Amniotic stem cell (primary cell): ENCODE measurements at places on chromosomes 4 and X.
A peak's percentile ranks its signal among the peaks of the same experiment; 100 is the strongest.

DNA sequence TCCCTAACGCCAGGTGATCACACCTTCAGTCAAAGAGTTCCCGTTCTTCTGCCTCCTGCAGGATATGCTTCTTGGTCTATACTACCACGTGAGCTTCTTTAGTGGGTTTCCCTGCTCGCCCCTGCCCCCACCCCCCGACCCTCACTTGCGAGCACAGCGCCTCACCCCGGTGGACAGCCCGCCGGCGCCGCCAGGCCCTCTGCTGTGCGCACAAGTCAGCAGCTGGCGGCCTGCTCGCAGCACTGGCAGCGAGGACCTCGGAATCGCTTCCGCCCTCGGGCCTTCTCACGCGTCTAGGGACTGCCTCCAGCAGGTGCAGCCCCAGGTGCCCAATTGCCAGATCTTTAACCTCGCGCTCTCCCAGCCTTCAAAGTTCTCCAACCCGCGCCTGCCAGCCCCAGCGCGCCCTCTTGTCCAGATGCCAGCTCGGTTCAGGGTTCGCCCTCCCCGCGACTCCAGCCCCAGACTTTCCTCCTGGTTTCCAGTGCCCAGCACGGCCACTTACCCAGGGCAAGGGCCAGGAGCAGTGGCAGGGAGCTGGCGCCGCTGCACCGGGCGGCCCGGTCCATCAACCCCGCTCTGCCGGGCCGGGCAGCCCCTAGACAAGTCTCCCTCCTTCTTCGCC is 454 bp downstream of the BTC start:
- DNase-seq, result no peak

DNA sequence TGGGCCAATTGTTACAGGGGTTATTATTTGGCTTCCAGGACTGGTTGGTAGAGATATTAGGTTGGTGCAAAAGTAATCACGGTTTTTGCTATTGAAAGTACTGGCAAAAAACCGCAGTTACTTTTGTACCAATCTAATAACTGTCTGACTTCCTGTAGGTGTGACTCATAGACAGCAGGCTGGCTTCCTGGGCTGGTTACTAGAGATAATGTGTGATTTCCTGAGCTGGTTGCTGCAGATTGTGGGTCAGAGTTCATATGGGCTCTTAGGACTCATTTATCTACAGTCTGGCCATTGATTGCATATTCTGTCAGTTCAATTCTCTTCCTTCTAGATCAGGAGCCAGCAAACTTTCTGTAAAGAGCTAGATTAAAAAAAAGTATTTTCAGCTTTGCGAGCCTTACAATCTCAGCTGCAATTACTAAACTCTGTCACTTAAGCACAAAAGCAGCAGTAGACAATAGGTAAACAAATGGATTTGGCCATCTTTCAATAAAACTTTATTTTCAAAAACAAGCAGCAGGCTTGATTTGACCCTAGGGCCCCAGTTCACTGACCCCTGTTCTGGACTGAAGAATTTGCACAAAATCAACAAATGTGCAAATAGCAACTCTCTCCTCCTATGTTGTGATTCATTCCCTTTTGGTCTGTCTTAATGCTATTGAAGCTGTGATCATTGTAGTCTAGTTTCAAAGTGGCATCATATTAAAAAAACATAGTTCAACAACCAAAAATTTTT is 50.8 kb upstream of the BOD1L1 start:
- DNase-seq, result no peak

GRCh38 chr4:158741326-158742021 is 18.3 kb upstream of the PPID start:
- no peak for DNase-seq

DNA sequence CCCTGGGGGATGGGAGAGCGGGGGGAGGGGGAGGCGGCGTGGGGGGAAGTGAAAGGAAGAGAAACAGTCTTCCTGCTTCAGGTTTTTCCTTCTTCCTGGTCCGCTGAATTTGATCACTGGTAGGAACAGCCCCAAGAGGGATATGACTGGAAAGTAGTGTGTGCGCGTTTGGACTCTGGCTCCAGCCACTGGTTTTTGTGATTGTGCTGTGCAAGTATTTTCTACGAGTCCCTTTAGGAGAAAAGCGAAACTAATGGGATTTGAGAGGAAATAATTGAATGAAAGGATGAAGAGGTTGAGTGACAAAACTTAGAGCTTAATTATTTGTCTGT is 836 bp downstream of the PRRG1 start:
- no peak for DNase-seq

DNA sequence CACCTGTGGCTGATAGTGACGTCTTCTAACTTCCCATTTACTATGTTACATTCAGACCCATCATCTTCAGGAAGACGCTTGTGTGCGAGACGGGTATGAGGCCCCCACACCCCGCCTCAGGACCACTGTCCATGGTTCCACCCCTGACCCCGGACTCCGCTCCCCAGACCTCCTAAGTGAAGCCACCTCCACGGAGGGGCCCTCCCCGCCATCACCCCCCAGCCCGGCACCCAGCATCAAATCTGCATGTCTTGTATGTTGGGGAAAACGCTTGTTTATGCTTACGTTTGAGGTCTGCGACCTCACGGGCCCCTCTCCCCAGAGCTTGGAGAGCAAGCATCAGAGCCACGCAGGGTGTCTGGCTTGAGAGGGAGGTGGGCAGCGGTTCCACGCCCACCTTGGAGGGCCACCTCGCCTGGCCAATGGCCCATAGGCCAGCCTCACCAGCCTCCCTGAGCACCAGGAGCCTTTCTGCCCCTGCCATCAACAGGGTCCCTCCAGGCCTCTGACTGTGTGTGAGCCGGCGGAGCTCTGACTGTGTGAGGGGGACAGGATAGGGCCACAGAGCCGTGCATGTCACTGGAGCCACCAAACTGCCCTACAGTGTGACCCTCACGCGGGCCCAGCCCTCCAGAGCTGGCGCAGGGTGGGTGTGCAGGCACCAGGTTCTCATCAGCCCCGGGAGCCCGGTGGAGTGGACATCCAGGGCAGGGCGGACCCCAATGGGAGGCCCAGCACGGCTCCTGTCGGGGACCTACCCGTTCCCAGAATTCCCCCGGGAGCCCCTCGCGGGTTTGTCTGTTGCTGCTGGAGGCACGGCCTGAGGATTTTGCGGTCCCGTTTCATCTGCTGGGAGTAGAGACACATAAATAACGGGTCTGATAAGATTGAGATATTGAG is 88.4 kb upstream of the NKX1-1 start:
- no peak for DNase-seq

DNA sequence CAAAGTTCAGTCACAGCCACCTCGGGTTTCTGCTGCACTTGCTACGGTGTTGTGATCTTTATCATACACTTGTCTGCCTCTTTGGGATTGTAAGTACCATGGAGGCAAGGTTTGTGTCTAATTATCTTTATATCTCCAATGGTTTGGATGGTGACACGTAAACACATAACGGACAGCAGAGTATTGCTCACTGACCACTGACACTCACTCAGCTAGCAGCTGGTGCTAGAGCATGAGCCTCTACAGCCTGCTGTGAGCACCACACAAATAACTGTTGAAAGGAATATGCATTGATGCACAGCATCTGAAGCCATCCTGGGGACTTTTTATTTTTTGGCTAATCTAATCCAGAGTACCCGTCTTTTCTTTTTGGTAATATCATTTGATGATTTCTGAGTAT is 156.0 kb downstream of the DCLK2 start:
- no peak for DNase-seq

GRCh38 chrX:131061306-131061705 is 3.2 kb downstream of the ARHGAP36 start:
- no peak for DNase-seq

DNA sequence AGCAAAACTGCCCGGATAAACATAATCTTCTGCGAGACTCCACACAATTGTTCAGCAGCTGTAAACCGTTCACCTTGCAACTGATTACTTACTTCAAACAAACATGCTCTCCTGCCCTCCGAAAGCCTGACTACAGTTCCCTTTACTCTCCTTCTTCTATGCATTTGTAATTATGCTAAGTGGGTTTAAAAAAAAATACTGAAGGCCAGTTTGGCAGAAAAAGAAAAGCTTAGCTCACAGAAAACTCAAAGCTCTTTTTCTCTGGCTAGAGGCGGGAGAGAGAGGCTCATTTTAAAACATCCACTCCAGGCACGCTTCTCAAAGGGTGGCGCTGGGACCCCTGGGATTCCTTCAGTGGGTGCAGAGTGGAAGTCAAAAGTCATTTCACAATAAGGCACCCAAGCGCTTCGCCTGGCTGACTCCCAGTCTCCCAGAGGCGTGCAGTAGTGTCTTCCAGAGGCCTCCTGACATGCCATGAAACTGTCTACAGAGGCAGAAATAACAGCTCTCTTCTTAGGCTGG is 1.9 kb downstream of the DHRSX start:
- DNase-seq, result no peak

- DNase-seq, result no peak
Measured at GRCh38 chr4:13088726-13089658, 395.1 kb downstream of the RAB28 start.

DNA sequence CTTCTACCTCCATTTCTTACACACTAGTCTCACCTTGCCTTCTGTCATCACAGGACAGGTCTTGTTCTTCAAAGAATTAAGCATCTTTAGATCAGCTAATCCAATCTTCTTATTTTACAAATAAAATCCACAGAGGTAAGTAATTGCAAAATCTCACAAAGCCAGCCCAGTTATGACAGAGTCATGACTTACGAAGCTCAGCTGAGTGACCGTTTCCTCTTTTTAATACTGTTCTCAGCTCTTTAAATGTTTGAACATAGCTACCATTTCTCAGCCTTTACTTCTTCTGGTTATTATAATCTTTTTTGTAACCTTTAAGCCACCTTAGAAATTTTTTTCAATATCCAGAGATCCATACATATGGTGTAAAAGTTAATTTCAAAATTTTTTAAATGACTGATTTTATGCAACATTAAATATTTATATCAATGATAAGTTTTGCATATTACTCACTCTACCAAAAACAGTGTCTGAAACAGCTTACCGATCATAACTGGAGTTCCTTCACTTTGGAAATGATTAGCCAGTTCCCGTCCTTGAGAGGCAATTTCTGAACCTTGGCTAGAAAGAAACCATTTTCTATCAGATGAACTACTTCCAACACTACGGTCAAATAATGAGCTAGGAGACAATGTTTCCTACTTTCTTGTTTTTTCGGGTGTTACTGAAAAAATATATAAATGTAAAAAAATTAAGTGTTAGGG is 8.8 kb downstream of the ANKRD37 start:
- no peak for DNase-seq

DNA sequence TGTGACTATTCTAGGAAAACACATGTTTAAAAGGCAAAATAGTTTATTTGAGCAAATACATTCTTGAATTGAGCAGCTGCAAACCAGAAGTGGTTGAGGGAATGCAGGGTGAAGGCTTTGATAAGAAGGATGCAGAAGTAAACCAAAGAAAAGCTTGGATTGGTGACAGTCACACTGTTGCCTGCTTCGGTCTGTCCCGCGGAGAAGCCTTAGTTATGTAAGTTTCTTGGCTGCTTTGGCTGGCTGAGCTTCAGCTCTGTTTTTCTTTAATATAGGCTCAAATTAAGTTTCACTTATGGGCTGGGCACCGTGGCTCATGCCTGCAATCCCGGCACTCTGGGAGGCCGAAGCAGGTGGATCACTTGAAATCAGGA is 67.6 kb downstream of the FAM53A start:
- no peak for DNase-seq

- no peak for DNase-seq
Measured at GRCh38 chrX:19046343-19047215, 62.7 kb upstream of the PHKA2 start.

DNA sequence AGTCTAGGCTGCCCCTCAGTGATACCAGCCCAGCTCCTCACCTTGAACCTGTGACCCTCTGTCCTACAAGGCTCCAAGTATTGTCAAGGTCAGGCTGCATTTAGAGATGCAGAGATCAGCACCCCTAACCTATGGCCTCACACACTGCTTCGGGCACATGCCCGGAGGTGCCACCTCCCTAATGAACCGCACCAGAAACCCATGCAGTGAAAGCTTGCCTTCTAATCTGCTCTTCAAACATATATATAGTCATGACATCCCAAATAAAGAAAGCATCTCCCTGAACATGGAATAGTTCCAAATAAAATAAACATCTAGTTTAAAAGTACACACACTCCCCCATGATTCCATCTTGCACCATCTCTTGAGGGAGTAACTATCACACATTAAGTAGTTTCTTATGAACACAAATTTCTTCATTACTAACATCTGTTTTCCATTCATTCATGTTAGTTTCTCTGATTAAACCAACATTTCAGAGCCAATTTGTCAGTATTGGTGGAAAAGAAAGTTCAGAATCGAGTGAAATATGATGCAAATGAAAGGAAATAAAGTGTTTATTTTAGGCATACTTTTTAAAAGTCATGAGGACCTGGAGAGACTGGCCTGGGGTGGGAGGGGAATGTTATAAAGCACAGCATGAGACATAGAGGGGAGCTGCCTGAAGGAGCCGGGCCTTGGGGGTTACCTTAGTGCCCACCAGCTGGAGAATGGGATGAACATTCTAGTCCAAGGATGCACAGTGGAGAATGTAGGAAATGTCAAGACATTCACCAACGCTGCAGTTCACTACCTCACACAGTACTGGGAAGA is 19.2 kb downstream of the CC2D2A start:
- DNase-seq, result peak; percentile 8

- DNase-seq, result no peak
Measured at GRCh38 chrX:75051047-75051446, 105.0 kb downstream of the ABCB7 start.

DNA sequence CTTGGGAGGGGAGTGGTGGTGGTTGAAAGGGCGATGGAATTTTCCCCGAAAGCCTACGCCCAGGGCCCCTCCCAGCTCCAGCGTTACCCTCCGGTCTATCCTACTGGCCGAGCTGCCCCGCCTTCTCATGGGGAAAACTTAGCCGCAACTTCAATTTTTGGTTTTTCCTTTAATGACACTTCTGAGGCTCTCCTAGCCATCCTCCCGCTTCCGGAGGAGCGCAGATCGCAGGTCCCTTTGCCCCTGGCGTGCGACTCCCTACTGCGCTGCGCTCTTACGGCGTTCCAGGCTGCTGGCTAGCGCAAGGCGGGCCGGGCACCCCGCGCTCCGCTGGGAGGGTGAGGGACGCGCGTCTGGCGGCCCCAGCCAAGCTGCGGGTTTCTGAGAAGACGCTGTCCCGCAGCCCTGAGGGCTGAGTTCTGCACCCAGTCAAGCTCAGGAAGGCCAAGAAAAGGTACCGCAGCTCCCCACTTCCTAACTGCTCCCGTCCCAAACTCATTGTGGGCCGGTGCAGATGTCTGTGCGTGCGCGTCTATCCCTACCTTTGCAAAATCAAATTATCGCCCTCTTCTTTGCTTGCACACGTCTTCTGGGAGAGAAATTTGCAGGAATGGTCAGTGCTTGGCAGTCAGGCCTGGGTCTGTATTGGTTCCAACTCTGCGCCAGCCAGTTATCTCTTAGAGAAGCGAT is 533 bp downstream of the IL15 start:
- no peak for DNase-seq

- no peak for DNase-seq
Measured at GRCh38 chr4:95317085-95317793, 231.5 kb downstream of the UNC5C start.

DNA sequence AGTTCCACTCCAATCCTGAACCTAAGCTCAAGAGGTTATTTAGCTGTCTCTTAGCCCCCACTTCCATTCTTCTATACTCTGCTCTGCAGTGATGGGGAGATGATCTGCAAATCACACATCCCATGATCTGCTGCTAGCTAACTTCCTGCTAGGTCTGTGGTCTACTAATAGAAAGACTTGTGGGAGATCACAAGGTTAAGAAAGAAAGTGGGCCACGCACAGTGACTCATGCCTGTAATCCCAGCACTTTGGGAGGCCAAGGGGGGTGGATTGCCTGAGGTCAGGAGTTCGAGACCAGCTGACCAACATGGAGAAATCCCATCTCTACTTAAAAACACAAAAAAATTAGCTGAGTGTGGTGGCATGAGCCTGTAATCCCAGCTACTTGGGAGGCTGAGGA is 471.1 kb upstream of the NWD2 start:
- no peak for DNase-seq
